ENCODE measurements at places on chromosomes 11 and 22.

GRCh38 chr11:88543902-88544655 is 206.5 kb upstream of the CTSC start:
- DNase-seq = peak; percentile 81

DNA sequence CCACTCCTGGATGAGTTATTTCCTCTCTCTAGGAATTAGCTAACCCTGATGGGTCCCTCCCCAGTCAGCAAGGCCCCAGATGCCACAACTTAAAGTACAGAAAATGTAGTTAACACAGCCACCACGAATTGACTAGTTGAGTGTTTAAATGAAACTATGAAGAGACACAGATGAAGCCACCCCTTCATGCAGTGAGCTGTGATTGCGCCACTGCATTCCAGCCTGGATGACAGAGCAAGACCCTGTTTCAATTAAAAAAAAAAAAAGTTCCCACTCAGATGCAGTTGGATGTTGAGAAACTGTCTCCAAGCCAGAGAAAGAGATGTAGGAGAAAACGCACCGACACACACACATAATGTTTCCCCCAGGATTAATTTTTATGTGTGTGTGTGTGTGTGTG is 53.3 kb downstream of the SCN3B start:
- no peak for DNase-seq

DNA sequence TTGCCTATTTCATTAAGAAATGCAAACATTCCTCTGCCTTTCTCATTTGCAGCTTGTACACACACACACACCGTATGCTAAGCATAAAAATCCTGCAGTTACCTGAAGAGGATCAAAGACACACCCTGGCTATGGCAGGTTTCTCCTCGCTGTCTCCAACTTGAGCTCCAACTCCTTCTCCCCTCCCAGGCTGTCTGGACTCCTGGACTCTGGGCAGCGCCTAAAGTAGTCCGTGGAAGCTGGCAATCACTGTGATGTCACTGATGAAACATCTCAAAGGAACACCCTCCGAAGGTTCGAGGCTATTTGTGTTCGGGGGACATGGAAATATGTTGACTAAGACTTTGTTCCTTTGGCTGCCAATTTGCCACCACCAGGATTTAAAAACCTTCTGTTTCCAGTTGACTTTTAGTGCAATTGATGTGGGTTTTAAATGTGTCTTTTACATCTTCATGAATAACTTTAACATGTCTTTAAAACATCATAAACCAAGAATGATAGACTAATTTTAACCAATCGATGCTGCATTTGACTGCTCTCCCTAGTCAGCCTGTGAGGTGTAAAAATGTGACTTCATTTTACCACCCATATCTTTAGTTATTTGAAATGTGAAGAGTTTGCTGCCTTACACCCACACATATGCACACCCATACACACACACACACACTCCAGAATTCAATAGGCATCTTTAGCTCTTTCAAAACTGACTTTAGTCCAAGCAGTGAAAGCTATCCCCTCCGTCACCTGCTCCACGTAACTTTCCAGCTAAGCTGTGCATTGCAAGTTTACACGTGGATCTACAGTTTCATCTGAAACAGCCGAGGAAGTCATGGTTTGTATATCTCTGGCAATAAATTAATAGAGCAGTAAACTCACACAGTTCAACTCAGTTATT is at the start of gene SLN:
TSS of gene SLN (minus strand) at position 196 of the 895 bp plus-strand sequence.
- no peak for DNase-seq

DNA sequence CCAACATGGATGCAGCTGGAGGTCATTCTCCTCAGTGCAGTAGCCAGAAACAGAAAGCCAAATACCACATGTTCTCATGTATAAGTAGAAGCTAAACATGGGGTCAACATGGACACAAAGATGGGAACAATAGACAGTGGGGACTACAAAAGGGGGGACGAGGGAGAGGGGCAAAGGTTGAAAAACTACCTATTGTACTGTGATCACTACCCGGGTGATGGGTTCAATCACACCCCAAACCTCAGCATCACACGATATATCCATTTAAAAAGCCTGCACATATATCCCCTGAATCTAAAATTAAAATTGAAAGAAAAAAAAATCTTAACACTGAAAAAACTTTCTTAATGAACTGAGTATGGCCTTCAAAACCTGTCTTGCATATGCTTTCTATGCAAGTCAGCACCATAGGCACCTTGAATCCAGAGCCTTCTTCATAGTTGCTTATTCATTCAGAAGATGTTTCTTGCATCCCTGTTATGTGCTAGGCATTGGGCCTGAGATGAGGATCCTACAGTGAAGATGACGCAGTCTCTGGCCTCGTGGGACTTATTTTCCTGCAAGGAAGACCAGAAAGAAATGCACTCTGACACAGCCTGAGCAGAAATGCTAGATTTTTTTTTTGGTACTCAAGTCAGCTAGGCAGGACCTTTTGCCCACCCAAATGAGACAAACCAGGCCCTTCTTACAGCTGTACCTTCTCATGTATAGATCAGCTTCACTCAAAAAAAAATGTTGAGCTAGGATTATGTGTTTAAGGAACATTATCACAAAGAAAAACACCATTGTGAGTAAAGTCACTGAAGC is 21.0 kb downstream of the NNMT start:
- no peak for DNase-seq

- no peak for DNase-seq
These were observed 54.4 kb upstream of the JAM3 start for GRCh38 chr11:134014511-134014910.

GRCh38 chr11:85603220-85603619 is 23.9 kb downstream of the DLG2 start:
- DNase-seq = no peak

DNA sequence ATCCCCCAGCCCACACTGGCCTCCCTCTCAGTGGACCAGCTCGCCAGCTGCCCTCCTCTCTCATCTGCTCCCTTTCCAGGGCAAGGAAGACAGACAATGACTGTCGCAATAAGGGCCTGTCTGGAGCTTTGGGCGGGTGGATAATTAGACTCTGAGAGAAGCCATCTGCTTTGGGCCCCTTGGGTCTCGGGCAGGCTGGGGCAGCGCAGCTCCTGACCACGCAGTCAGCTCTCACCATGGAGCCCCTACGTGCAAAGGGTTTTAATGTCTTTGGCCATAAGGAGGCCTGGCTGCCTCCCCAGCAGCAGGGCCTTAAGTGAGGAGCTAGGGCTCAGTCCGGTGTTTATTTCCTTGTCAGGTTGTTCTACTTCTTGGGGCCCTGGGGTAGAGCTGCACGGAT is 153.9 kb downstream of the CHST1 start:
- DNase-seq = no peak

DNA sequence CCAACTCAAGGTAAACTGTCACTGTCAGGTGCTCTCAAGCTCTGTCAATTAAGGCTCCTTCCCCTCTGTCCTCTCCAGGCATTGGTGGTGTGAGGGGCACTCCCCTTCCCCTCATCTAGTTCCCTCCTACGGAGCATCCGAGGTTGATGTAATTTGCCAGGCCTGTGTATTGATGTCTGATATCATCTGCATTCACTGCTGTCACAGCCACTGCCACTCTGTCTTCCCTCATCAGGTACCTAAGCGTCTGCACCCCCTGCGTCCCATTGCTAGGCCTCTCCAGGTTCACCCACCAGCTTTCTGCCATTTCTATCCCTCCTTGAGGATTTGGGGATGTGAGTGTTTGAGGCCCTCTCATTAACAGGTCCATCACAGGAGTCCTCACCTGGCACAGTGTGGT is 50.0 kb upstream of the SYT13 start:
- DNase-seq = no peak

- no peak for DNase-seq
These were observed 18.5 kb downstream of the NF2 start for GRCh38 chr22:29621761-29622526.

DNA sequence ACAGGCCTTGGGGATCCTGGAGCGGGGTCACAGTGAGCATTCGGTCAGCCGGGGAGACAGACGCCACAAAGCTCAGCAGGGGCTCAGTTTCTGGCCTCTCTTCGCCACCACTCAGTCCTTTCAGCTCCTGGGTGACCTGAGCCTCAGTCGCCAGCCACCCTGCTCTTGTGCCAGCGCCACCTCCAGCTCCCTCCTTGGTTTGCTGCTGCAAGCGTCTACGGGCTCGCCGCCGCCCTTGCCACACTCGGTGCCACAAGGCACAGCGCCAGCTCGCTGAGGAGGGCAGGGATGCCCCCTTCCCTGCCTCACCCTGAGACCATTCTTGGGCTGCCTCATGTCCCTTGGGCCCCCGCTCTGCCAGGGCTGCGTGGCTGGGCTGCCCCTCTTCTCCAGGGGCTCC is 1.5 kb upstream of the EEF1G start:
- DNase-seq = no peak

GRCh38 chr11:103112364-103112763 is 3.1 kb downstream of the DYNC2H1 start:
- DNase-seq = no peak

DNA sequence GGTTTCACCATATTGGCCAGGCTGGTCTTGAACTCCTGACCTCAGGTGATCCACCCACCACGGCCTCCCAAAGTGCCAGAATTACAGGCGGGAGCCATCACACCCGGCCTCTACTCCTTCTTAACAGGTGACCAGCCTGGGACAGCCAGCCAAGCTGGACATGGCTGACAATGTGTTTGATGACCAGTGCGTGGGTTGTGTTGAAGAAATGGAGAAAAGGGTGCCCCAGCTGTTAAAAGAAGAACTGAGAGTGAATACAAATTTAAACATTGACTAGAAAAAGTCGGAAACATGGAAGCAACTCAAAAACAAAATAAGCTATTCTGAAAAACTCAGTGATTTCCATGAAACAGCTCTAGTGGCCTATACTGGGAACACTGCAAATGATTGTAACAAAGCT is 86.5 kb upstream of the CLPB start:
- no peak for DNase-seq

- DNase-seq = no peak
These were observed 41.3 kb downstream of the POU2F3 start for GRCh38 chr11:120281143-120281795.

- DNase-seq = no peak
These were observed 564.4 kb upstream of the LUZP2 start for GRCh38 chr11:23932485-23932898.

- DNase-seq = no peak
These were observed 1.4 kb upstream of the PIWIL3 start for GRCh38 chr22:24775769-24776492.

DNA sequence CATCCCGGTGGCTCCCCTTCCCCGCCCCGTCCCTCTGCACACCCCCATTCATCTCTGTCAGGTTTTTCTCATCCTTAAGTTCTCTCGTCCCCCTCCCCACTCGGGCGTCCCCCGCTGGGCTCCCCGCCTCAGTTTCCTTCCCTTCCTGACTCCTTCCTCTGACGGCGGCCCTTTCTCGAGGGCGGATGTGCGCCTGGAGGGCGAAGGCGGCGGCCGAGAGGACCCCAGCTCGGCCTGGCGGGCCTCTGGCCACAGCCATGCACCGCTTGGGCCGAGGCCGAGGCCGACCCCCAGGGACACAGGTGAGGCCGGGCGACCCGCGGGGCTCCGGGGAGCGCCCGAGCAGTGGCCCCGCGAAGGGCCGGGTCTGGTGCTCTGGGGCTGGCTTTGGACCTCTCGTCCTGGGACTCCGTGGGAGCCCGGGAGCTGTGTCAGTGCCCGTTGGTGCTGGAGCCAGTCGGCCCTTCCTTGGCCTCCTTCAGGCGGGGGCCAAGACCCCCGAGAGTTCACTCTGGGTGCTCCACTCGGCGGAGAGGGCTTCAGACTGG is 2.9 kb downstream of the PHLDB1 start:
- peak; percentile 7 for DNase-seq

DNA sequence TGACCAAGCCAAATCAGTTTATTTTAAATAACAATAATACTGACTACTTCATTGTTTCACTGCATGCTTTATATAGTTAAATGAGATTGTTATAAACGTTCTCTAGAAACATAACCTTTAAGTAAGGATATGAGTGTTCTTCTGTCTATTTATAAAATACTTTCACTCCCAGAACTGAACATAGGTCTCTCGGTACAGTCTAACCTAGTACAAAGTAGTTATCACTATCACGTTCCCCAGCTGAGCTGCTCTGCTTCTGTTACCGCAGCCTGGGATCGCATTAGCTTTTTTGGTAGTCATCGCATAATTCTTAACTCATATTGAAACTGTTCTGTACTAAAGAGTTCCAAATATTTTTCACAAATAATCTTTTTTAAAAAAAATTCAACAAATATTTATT is 143.6 kb downstream of the WNT11 start:
- no peak for DNase-seq

DNA sequence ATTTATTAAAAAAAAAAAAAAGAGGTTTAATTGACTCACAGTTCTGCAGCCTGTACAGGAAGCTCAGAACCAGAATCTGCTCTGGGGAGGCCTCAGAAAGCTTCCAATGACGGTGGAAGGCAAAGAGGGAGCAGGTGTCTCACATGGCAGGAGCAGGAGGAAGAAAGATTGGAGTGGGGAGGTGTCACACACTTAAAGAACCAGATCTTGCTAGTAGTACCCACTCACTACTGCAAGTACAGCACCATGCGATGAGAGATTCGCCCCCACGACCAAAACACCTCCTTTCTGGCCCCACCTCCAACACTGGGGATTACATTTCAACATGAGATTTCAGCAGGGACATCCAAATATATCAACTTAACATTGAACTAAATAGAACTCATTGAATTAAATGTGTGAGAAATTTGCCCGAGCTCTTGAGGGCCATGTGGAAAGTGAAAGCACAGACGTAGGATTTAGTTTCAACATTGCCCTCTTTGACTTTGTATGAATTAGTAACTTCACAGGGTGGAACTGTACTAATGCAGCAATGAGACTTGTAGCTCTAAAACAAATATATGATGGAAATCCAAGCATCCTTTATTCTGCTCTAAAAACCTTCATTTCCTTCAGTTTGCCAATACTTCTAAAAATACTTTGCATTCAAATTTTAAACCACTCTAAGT is 628.2 kb downstream of the FAM181B start:
- no peak for DNase-seq

GRCh38 chr11:119539583-119539982 is 116.6 kb upstream of the THY1 start:
- no peak for DNase-seq

- DNase-seq = no peak
These were observed 12.0 kb downstream of the KCNQ1OT1 start for GRCh38 chr11:2687782-2688191.

DNA sequence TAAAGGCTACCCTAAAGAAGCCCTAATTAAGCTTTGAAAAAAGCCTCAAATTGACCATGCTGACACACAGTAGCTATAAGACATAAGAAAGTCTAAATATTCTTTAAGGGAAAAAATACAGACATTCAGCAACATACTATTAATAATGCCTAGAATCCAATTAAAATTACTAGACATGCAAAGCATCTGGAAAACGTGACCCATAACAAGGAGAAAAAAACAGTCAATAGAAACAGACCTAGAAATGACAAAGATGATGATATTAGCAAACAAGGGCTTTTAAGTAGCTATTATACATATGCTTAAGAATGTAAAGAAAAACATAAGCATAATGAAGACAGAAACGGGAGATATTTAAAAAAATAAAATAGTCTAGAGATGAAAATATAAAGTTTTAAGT is 63.7 kb upstream of the MYOD1 start:
- no peak for DNase-seq
